ENCODE measurements at places on chromosomes 7 and 10.

- no peak for DNase-seq
Measured at GRCh38 chr10:69508738-69509340, 57.6 kb downstream of the TSPAN15 start.

GRCh38 chr7:11665357-11665756 lies 166.6 kb downstream of the THSD7A start:
- no peak for DNase-seq

DNA sequence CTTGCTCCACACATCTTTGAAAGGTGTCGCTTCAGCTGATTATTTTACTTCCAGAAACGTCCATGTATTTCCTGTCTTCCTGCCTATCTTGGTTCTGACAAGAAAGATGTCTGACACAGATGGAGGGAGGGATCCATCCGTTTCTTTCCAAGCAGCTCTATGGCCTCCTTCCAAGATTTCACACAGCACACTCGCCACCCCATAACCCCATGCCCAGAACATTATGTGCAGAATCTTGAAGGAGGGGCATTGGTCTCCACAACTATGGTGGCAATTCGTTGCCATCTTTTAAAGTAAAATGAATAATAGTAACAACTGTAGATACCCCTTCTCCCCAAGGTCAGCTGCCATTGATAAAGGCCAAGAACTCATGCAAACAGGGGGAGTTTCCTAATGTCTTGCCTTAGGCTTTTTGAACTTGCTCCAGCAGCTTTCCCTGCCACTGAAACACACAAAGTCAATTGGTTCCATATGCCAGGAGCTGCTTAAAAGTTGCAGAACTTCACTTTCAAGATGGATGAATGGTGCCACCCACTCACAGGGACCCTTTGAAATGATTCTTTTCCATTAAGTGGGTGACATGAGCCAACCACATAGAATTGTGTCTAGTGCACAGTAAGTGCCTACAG lies 60.0 kb downstream of the VSTM4 start:
- no peak for DNase-seq

DNA sequence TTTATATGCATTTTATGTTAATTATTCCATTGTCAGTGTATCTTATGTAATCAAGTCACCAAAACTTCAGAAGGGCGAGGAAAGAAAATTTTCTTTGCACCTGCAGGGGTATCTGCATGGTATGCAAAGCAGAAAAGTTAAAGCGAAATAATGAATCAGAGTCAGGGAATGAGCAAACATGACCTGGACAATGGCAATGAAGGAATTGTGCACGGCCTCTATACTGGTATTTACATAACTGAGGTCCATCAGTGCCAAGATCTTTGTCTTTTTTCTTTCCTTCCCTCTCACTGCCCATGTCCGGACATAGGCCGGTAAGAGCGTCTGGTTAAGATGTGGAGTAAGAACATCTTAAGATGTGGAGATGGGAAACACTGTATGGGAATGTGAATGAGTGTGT lies 14.4 kb upstream of the AKR1C3 start:
- DNase-seq: no peak

DNA sequence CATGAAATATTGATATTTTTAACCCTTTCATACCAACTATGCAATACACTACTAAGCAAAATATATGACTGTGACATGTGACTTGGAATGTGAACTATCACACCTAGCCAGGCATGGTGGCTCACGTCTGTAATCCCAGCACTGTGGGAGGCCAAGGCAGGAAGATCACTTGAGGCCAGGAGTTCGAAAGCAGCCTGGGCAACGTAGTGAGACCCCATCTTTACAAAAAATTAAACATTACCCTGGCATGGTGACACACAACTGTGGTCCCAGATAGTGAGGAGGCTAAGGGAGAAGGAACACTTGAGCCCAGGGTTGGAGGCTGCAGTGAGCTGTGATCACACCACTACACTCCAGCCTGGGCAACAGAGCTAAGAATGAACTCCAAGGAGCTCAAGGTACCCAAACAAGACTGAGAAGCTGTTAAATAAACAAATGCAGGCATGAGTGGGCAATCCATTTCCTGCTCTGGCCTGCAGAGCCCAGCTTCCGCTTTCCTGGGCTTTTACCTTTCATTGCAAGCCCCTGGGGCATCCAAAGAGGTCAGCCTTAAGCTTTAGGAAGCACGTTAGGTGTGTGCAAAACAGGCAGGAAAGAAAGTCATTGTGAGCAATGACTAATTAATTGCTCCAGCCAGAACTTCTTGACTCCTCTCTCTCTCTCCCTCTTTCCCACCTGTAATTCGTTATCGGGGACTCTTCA lies 162.1 kb upstream of the FOXK1 start:
- DNase-seq: no peak

GRCh38 chr10:3595736-3596135 lies 189.3 kb downstream of the KLF6 start:
- DNase-seq: no peak

DNA sequence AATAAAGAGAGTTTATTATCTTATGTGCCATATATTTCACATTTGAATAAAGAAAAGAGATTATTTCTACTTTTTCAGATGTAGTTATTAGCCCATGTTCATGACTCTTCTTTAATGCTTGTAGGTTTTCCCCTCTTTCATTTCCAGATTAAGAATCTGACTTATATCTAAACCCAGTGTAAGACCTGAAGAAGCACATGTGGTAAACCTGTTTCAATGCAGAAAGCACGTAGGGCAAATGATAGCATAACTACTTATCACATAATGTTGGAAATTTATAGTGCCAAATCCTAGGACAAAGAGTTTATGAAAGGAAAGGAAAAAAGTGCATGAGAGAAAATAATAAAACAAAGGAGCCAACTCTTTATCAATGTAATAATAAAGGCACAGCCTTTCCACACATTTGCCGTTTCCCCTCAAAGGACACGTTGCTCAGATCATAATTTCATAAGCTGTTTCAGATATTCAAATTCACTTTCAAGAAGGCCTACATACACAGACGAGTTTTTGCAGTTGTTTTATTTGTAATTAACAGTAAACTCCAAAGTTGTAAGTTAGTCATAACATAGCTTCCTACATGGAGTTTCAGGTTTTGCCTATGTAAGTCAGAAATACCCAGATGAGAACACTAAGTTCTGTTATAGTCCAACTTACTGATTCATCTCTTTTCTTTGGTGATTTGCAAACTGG lies 88.8 kb upstream of the MDFIC start:
- DNase-seq: no peak

GRCh38 chr7:97601931-97602457 lies 129.9 kb upstream of the TAC1 start:
- no peak for DNase-seq

GRCh38 chr7:149007146-149007545 lies 21.2 kb downstream of the PDIA4 start:
- DNase-seq: no peak

DNA sequence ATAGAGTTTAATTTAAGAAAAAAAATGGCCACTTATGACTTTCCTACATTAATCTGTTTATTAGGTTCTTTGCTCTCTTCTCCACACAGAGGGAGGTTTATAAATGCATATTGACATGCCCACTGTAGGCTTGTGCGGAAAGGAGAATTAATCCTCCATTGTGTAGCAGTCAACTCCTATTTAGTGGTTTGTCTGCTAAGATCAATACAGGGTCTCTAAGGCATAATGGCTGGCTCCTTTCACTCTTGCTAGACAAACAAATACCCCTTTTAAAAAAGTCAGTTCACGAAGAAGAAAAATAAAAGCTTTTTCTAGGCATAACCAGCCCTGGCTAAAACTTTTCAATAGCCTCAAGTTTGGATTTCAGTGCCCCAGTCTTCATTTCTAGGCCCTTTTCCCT lies 141.6 kb downstream of the TSPAN12 start:
- no peak for DNase-seq

DNA sequence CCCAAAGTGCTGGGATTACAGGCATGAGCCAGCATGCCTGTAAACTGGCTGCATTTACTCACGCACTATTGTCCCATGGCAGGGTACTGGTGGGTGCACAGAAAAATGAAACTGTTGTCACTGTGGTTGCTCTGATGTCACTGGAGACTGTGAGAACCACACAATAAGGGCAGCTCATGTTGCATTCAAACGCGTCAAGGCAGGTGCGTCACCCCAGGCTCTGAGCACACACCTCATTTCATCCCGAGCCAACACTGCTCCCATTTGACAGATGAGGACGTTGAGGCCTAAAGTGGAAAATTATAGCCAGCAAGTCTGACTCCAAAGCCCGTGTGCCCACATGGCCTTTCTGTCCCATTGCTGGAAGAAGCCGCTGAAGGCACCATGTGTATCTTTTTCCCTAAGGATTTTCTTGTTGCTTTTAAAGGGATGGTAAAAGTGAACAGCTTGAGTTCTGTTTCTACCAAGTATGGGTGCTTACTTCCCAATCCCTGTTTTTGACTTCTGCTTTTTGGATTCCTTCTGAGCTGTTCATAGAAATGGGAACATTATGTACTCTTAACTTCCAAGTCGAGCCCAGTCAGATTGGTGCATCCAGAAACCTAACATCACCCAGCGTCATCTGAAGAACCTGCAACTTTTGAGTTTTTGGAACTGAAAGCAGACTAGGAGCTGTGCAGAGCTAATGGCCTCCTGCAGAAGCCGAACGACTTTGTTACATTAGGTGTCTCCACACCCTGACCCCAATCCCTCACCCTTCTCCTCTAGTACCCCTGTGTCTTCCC lies 60.1 kb upstream of the CARD11 start:
- no peak for DNase-seq

DNA sequence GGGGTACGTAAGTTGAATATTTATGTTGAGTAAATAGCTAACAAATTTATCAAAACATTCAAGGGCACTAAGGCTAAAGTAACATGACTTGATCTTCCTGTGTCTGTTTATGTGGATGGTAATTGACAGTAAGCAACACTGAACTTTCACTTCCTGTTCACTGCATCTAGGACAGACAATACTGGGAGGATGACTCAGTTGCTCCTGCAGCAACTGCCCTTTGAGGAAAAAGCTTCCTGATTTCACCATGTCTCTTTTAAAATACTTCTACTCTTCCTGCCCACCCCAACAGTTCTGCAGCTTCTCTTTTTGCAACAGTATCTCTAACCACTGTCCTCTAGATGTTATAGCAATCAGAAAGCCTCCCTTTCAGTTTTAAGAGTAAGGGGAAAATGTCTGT lies 76.6 kb upstream of the HGF start:
- DNase-seq: peak; percentile 13

DNA sequence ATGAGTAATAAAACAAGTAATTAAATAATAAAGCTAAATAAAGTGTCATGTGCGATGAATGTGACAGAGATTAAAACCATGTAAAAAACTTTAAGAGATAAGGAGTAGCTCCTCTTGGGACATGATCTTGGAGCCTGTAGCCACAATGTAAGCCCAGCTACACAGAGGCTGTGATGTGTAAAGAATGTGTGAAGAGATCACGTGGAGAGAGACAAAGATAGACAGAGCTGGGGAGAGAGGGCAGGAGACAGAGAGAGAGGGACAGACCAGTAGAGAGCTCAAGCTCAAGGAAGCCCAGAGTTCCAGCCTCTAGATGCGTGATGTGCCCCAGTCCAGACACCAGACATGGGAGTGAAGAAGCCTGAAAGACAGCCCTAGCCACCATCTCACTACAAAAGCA lies 644.1 kb downstream of the TNS3 start:
- DNase-seq: no peak

- no peak for DNase-seq
Measured at GRCh38 chr7:23450518-23450917, 19.8 kb downstream of the IGF2BP3 start.

DNA sequence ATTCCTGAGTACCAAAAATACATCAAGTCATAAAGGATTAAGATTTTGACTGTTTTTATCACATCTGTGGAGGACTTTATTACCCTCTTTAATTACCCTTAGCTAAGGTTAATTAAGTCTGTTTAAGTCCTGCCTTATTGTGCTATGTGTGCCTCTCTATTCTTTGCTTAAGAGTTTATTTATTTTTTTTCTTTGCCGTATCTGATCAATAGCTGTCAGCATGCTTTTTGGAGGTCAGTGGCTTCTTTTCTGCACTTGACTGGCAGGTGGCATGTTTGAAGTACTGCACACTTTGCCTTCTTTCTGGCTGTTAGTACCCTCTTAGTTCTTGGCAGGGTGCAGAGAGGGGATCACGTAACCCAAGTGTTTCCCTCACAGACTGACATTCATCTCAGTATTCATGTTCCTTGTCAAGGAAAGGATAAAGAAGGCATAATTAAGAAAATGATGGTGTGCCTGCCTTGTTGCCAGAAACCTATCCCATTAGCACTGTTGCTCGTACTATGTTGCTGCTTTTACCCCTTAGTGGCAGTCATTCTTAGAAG lies 225.8 kb downstream of the EXOC4 start:
- no peak for DNase-seq

DNA sequence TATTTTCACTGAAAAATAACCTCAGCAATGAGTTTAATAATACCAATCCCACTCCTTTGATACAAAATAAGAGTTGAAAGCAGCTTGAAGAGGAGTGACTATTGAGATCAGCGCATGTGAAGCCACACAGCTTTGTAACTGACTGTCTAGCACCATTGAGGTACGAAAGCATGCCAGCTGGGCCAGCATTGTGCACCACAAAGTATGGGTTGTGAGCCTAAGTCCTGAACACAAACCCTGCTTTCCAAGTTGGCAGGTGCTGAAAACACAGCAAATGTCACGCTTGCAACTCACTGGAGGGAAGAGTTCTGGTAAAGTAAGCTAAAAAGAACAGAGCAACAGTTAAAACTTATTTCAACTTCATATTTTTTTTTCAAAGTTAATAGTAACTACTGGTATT lies 4.0 kb upstream of the FAM53B start:
- no peak for DNase-seq

GRCh38 chr10:92238586-92239098 lies 52.2 kb downstream of the CPEB3 start:
- DNase-seq: peak; percentile 55

- DNase-seq: no peak
Measured at GRCh38 chr7:74560086-74560719, 97.3 kb upstream of the GTF2I start.

DNA sequence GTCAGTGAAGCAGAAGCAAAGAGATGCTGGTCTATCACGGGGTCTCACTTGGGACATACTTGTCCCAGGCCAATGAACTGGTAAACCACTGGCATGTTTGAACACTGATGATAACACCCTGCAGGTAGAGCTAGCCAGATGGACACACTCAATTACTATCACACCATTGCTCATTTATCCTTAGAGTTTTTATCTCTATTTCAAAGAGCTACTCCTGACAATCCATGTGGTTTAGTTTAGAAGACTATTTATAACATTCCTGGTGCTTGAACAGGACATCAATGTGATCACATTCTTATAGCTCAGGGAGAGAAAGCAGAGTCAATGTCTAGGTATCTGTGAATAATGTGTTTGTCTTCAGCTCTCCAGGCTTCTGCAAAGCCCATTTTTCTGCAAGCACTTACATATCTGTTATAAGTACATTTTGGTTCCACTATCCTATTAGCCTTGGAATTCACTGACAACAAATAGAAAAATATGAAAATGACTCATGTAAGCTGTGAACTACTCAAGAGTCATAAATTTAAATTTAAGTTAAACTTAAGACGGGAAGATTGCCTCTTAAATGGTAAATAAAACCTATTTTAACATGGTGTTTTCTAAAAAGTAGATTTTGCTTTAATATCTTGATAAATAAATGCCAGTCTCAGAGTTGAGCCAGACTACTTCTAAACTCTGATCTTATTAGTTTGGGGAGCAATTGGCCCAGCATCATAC lies 106.7 kb upstream of the MBL2 start:
- no peak for DNase-seq

GRCh38 chr10:51030480-51030879 lies 43.8 kb upstream of the PRKG1 start:
- no peak for DNase-seq

- peak; percentile 52 for DNase-seq
Measured at GRCh38 chr7:2864999-2865670, 21.0 kb upstream of the GNA12 start.
